AG08395 (cell line): ENCODE measurements at places on chromosomes 6 and 20.

GRCh38 chr6:143361536-143362191 is 88.8 kb downstream of the ADAT2 start:
- DNase-seq = no peak

DNA sequence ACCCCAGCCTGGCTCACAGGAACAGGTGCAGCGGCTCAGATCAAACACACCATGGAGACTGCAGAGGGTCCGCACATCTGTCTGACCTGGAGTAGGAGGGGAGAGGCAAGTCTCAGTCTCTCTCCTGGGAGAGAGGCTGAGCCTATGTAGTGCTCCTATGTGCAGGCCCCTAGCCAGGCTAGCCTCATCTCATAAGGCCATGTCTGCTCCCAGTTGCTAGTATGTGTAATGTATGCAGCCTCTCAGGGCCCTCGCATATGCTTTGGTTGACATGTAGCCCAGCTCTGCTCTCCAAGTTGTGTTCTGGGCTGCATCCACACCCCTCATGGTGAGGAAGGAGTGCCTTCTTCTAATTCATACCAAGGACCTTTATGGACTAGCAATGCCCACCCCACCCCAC is 11.8 kb downstream of the TNXB start:
- DNase-seq = no peak

GRCh38 chr6:80962382-80962781 is 790.1 kb downstream of the TENT5A start:
- DNase-seq = no peak

DNA sequence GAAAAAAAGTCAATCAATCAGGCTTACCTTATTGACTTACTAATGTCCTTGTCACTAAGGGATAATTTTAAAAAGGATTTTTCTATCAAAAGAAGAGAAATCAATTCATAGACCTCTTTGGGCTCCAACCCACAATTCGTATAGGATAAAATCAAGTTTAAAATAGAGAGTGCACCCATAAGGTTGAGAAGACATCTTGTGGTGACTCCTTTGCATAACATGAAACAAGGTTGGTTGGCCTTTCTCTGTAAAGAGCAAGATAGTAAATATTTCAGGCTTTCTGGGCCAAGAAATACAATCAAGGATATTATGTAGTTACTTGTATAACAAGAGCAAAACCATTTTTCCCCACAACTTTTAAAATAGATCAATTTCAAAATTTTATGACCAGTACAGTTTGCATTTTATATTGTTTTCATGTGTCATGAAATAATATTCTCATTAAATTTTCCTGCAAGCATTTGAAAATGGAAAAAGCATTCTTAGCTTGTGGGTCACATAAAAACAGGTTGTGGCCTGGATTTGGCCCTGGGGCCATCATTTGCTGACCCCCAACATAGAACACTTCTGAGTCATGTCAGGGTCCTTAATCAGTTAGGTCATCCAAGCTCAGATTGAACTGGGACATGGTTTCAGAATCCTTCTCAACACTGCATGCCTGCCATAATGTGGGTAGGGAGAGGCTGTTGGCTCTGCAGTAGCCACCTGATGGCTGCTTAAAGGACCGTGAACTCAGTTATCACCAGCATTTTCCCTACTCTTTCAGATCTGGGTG is 76.7 kb downstream of the MYB start:
- no peak for DNase-seq

GRCh38 chr6:74717591-74717990 is 488.3 kb downstream of the COL12A1 start:
- DNase-seq = no peak

- DNase-seq = no peak
Observed at GRCh38 chr20:419556-420165, 11.6 kb downstream of the RBCK1 start.

GRCh38 chr6:37365791-37366190 is 12.0 kb downstream of the RNF8 start:
- peak; percentile 10 for DNase-seq

DNA sequence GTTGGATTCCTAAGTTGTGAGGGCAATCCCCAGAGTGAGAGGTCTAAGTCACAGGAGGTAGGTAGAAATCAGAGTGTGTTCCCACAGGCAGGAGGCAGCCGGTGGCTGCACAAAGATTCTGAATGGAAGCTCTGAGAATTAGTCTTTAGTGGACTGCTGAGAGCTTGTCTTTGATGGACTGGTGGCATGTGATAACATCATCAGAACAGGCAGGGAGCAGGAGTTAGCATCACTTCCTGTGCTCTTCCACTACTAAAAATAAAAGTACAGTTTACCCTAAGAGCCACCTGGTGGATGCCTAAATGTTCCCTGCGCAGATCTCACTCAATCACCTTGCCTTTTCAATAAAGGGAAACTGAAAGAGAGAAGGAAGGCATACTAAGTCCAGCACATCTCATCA is 294.6 kb upstream of the POU3F2 start:
- no peak for DNase-seq

GRCh38 chr6:42984924-42985475 is 630 bp downstream of the PPP2R5D start:
- DNase-seq = no peak

GRCh38 chr6:313087-313486 is 20.8 kb downstream of the DUSP22 start:
- DNase-seq = no peak

DNA sequence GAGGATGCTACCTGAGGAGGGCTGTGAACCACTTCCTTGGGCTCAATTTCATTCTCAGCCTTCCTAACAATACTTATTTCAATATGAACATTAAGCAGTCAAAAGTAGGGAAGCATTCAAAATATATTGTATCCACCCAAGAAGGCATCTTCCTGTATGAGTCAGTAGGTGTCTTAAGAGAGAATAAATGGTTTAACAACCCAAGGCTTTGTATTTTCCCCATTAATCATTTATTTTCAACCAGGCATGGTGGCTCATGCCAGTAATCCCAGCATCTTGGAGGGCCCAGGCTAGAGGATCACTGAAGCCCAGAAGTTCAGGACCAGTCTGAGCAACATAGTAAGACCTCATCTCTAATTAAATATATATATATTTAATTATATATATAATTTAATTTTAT is 74.5 kb upstream of the MARCKS start:
- no peak for DNase-seq

GRCh38 chr6:20605581-20605980 is 71.3 kb downstream of the CDKAL1 start:
- peak; percentile 17 for DNase-seq

- no peak for DNase-seq
Observed at GRCh38 chr6:148415511-148416260, 73.0 kb downstream of the SASH1 start.

DNA sequence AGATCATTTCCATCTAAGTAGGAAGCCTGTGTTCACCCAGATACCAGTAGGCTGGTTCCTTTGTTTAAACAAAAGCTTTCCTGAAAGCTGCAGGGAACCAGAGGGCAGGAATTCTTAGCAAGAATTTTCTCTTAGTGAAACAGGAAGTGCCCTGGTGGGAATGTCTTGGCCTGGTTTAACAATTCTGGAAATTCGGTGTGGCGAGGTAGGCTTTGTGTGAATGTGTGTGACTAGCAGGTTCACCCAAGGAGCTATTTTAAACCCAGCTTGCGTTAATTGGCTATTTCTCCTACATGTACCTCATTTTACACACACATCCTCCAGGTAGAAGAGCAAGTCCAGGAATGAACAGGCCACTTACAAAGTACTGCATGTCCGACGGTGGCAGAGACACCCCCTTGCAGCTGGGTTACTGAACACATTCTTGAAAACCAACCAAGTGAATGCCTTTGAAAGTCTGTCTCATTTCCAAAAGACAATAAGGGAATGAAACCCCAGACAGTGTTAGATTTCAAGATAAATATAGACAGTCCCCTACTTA is 64.6 kb downstream of the GFOD1 start:
- DNase-seq = no peak

DNA sequence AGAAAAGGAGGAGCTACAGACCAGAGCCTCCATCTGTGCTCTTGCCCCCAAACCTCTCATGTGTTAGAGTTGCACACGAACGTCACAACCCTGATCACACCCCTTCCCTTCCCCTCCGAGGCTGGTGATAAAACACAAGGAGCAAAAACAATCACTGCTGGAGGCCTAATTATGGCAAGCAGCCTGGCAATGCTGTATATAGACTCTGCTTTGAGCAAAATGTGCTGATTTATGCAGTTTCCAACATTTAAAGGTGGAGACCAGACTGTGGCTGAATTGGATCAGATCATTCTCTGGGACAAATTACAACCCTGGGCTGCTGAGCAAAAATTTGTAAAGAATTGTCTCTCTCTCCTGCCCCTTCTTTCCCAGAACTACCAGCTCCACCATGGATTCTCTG is 64.6 kb upstream of the SRSF6 start:
- DNase-seq = no peak

- peak; percentile 49 for DNase-seq
Observed at GRCh38 chr6:146545581-146545980, 1.9 kb downstream of the RAB32 start.

DNA sequence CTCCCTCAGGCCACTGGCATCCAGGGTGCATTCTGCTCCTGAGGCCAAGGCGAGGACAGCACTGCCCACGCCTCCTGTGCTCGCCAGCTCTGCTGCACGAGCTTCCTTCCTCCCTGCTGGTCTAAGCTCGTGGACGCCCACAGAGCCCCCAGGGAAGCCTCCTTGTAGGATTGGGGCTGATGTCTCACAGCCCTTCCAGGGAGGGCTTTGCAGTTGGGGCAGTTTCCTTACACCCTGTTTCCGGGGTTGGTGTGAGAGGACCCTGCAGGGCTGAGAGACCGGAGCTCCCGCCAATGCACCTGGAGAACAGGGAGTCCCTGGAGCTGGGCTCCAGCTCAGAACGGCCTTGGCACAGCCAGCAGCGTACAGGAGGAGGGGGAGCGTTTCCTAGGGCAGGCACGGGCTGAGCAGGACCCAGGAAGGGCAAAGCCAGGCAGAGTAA is 172.4 kb upstream of the PDE10A start:
- no peak for DNase-seq

DNA sequence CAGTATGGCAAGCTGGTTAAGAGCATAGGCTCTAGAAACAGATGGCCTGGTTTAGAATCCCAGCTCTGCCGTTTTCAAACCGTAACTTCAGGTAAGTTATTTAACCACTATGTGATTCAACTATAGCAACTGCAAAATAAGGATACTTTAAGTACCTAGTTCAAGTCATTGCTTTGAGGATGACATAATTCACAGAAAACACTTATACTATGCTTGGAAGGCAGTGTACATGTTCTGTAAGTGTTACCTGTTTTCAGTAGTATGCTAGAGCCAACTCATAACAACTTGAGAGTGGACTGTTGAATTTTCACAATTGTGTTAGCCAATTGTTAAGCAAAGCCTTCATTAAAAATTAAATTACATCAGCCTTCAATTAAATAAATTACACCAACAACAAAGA is 134.8 kb upstream of the BEND6 start:
- DNase-seq = no peak

DNA sequence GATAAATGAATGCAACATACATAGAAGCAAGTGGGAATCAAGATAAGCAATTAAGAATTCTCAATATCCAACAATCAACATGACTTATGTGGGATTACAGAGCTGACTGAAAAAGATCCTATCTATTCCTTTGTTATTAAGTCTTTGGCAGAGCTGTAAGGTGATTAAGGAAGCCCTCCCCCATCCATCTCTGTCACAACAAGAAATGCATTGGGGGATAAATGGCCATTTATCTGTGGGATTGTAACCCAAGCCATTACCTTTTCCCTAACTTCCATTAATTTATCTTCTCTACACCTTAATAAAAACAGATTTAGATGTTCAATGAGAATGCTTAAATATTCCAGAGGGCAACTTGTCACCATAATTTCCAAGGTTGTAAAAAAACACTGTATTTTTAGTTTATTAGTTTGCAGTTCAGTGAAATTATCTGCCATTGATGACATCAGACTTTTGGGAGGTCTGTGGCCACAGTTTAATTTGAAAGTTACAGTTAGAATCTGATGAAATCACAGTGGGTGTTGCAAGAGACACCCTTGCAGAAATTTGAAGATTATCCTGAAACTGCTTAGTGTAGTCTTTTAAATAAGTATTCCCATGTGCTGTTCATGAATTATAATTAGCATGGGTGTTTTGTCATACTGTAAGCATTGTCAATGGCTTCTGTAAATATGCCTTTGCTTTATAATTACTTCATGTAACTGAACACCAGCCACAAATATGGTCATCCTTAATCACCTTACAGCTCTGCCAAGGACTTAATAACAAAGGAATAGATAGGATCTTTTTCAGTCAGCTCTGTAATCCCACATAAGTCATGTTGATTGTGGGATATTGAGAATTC is 49.4 kb upstream of the FYN start:
- DNase-seq = peak; percentile 49

DNA sequence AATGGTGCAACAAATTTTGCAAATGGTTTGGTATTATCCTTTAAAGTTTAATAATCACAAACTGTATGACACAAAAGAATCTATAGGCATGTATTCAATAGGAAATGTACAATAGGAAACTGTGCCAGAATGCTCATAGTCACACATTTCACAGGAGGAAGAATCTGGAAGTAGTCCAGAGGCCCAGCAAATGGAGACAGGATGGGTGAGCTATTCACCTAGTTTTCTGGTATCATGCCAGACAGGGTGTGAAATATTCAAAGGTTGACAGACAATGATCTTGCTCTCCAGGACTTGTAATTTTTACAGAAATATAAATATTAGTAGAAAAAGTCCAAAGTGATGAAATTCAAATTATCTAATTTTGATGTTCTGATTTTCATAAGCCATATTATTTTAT is 520.1 kb upstream of the IMPG1 start:
- DNase-seq = no peak

DNA sequence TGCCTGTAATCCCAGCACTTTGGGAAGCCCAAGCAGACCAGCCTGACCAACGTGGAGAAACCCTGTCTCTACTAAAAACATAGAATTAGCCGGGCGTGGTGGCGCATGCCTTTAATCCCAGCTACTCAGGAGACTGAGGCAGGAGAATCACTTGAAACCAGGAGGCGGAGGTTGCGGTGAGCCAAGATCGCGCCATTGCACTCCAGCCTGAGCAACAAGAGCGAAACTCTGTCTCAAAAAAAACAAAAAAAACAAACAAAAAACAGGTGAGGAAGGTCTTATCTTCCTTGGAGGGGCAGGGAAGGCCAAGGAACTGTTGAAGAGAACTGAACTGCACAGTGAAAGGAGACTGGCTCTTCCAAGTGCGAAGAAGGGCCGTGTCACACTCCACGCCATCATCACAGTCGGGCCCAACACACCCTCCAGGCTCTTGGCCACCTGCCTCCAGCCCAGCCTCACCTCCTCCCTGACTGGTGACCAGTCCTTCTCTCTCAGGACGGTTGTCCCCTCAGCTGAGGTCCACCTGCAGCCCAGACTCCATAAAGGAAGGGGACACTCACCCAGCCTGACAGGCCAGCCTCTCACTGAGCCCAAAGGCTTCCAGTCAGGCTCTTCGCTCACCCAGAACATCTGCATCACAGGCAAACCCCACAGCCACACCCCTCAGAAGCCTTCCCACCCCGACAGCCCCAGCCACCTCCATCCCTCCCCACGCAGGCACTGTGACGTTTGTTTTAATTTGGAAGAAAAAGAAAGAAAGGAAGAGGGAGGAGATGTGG is 4.1 kb downstream of the ZC3H12D start:
- no peak for DNase-seq

DNA sequence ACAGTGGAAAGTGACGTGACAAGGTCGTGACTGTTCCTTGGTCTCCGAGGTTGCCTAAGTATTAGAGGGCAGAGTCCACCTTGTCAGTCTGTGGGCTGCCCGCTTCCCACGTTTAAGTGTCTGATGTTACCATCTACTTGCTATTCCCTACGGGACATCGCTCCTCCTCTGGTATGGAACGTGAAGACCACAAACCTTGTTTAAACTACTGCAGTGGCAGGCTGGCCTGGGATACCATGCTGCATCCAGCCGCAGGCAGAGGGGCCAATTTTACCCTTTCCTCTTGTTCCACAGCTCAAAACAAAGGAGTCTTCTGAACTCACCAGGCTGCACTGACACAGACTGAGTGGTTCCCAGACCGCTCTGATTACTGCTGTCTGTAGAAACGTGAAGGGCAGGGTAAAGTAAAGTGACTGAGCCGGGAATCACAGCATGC is 275.9 kb downstream of the FOXC1 start:
- DNase-seq = no peak
